GM12878 (cell line): ENCODE measurements at places on chromosomes 16 and 17.

GRCh38 chr17:83076938-83077337 lies 2.5 kb upstream of the METRNL start:
- DNase-seq: no peak

GRCh38 chr16:80369138-80369958 lies 171.4 kb upstream of the DYNLRB2 start:
- no peak for DNase-seq

DNA sequence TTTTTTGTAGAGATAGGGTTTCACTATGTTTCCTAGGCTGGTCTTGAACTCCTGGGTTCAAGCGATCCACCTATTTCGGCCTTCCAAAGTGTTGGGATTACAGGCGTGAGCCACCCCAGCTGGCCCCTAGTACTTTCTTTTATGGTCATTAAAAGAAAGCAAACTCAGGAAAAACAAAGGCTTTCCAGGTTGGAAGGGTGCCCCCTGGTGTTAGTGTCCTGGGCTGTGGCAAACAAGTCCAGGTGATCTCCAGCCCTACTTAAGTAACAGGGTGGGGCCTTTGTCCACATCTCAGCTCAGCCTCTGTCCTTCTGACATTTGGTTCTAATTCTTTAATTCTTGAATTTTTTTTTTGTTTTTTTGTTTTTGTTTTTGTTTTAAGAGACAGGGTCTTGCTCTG lies 6.9 kb downstream of the IGFBP4 start:
- DNase-seq: no peak

- no peak for DNase-seq
Measured at GRCh38 chr17:47172696-47173565, 16.2 kb downstream of the CDC27 start.

- DNase-seq: no peak
Measured at GRCh38 chr16:70687102-70687511, 1.3 kb upstream of the MTSS2 start.
